ENCODE measurements at places on chromosomes 16 and 17.

DNA sequence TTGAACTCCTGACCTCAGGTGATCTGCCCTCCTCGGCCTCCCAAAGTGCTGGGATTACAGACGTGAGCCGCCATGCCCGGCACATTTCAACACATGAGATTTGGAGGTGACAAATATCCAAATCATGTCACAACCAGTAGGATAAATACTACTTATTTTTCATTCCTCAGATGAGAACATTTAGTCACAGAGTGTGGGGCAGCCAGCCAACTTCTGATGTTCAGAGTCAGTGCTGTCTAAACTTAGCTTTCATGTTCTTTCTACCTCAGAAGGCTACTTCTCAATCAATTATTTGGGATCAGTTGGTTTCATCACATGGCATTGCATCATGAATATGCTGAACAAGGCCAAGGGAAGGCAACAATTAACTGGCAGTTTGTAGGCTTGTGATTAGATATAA lies 134.5 kb downstream of the CDH13 start:
- no peak for DNase-seq

DNA sequence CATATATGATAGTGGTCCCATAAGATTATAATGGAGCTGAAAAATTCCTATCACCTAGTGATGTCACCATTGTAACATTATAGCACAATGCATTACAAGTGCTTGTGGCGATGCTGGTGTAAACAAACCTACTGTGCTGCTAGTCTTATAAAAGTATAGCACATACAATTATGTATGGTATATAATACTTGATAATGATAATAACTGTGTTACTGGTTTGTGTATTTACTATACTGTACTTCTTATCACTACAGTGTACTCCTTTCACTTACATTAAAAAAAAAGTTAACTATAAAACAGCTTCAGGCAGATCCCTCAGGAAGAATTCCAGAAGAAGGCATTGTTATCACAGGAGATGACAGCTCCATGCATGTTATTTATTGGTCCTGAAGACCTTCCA lies 122.0 kb upstream of the NACA2 start:
- DNase-seq = no peak

DNA sequence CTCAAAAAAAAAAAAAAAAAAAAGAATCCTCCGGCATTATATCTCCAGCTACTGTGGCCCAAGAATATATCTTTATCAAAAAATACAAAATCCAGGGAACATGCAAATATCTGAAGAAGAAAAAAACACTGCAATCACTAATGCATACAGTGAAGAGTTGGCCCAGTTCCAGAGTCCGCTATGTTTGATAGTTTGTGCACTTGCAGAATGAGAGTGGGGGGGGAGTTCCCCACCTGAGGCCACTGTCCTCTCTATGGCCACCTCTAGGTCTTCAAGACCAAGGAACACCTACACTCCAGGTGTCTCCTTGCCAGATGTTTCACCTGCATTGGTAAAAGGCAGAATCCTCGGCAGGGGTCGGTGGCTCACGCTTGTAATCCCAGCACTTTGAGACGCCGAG lies 4.0 kb downstream of the ZNF785 start:
- no peak for DNase-seq

DNA sequence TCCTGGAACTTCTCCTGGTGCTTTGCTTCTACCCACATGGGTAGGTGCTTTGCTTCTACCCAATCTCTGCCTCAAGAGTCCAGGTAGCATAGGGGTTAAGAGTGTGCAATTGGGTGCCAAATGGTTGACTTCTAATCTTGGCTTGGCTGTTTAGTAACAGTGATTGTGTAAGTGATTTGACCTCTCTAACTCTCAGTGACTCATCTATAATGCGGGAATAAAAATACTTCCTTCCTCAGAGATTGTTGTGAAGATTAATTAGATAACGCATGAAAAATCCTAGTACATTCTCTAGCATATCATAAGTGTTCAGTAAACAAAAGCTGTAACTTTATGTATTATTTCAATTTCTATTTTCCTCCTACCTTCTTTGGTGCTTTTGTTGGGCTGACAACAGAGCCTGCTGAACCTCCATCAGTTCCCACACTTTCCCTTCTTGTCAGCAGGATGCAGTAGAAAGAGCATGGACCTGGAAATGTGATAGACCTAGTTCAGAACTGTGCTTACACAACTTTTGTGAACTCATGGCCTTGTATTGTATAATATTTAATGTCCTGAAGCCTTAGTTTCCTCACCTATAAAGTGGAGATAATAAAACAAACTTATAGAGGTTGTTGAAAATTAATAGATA lies 72.9 kb upstream of the SMIM36 start:
- no peak for DNase-seq

GRCh38 chr16:78462288-78463208 lies 363.1 kb downstream of the WWOX start:
- DNase-seq = no peak

DNA sequence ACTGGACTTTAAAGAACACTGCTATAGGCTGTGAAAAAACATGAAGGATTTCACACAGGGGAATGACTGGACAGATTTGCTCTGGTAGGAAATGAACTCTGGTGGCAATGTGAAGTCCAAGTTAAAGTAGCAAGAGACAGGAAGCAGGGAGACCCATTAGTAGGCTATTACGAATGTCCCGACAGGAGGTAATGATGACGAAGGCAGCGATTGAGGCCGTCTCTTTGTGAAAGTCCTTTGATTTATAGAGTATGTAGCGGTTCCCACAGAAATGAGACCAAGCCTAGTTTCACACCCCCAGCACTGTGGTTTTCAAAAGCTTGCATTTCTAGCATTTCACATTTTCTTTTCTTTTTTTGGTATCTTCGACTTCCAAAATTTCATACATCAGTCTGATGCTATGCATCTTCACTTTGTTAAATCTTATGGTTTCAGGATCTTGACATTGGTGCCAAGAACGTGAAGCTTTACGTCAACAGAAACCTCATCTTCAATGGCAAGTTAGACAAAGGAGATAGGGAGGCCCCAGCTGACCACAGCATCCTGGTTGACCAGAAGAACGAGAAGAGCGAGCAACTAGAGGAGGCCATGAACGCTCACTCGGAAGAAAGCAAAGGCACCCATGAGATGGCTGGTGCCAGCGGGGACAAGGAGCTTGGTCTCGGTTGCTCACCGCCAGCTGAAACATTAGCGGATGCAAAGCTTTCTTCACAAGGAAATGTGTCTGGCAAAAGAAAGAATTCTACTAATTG lies 189.8 kb downstream of the KATNIP start:
- DNase-seq = no peak

GRCh38 chr17:39979016-39979670 lies 1.5 kb upstream of the PSMD3 start:
- no peak for DNase-seq

GRCh38 chr16:11759997-11760396 lies 17.3 kb upstream of the TXNDC11 start:
- no peak for DNase-seq

GRCh38 chr17:38455288-38455915 lies 27.1 kb downstream of the ARHGAP23 start:
- no peak for DNase-seq

- no peak for DNase-seq
Measured at GRCh38 chr16:17205279-17206211, 265.2 kb downstream of the XYLT1 start.

DNA sequence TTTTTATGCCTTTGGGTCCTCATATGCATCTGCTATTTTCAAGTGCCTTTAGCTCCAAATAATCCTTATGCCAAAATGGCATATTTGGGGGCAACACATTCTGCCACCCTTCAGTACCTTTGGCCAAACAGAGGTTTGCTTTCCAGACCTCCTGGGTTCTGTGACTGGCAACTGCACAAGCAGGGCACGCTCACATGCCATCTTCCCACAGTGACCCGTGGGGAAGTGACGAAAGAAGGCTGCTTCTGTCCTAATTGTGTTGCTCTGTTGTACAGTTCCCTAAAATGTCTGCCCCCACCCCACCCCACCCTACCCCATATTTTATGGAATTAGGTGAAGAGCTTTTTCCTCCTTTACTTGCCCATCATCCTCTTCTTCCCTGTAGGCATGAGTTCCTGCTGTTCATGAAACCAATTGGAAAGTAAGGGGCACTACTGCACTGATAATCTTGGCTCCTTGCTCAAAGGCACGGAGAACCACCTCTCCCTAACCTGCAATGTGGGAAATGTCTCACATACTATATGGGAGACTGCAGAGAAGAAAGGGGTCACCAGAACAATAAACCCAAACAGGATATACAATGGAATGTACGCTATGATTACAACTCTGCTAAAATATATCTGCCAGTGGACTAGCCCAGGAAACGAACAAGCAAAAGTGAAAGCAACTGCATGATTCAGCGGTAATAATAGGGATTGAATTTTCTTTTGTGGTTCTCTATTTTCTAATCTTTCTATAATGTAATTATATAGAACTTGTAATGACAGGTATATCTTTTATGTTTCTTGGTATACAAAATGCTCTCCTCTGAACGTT lies 3.3 kb upstream of the SLFN12L start:
- DNase-seq = peak; percentile 75

DNA sequence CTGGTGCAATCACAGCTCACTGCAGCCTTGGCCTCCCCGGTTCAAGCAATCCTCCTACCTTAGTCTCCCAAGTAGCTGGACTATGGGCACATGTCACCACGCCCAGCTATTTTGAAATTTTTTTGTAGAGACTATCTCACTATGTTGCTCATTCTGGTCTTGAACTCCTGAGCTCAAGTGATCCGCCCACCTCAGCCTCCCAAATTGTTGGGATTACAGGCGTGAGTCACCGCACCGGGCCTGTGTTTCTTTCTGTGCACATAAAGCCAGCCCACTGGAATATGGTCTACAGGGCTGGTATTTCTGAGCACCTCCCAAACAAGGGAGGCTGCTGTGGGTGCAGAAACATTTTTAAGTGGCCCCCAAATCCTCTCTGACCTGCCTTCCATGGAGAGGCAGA lies 8.4 kb downstream of the TMEM95 start:
- DNase-seq = no peak

- DNase-seq = no peak
Measured at GRCh38 chr17:30401097-30401496, 22.4 kb downstream of the CPD start.

- no peak for DNase-seq
Measured at GRCh38 chr17:65000798-65001197, 55.7 kb downstream of the GNA13 start.

DNA sequence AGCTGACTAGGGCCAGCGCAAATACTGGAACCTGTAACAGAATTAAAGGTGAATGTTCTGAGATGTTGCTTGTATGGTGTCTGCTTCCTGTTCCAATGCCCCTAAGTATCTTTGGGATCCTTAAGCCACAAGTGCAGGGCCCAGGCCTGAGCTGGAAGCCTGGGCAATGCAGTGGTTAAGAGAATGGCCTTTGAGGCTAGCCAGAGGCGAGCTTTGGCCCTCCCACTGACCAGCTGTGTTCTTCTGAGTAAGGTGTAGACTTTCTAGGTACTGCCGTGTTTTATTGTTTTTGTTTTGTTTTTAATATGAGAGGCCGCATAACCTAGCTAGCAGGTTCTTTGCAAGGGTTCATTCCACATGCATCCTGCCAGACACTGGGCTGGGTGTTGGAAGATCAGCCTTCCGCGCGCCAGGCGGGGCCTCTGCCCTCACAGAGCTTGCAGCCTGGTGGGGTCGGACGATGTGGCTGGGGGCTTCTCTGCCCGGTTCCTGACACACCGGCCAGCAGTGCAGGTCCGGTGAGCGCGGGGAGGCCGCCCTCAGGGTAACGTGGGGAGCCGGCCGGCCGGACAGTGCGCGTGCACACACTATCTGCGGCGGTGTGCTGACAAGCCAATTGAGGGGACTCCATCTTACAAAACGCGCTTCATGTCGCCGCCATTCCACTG lies 551 bp upstream of the MLX start:
- no peak for DNase-seq

DNA sequence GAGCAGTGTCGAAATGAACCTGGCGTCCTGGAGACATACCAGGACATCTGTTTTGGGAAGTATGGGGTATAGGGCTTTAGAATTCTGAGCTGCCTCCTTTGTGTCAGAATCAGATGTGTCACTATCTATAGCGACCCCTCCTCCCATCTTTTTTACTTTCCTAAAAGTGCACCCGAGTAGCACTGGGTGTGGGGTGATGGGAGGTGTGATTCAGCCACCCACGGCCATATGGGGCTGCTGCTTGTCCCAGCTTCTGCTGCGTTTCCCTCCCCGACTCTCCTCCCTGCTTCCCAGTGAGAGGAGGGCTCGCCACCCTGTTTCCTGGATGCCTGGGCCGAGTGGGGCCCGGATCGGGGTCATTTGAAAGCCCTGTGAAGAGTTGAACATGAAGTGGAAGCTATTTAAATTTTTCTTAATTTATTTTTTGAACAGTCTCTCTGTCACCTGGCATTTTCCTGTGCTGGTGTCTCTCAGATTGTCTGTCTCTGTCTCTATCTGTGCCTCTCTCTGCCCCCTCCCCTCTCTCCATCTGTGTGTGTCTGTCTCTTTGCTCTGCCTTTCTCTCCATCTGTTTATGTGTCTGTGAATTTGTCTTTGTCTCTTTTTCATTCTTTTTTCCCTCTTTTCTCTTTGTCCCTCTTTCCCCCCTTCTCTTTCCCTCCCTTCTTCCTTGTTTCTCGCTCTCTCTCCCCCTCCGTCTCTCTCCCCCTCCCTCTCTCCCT lies 638.8 kb upstream of the EEF2KMT start:
- no peak for DNase-seq

GRCh38 chr17:9259419-9259818 lies 238.1 kb downstream of the NTN1 start:
- no peak for DNase-seq

- no peak for DNase-seq
Measured at GRCh38 chr16:1556254-1556653, 22.8 kb downstream of the TMEM204 start.

DNA sequence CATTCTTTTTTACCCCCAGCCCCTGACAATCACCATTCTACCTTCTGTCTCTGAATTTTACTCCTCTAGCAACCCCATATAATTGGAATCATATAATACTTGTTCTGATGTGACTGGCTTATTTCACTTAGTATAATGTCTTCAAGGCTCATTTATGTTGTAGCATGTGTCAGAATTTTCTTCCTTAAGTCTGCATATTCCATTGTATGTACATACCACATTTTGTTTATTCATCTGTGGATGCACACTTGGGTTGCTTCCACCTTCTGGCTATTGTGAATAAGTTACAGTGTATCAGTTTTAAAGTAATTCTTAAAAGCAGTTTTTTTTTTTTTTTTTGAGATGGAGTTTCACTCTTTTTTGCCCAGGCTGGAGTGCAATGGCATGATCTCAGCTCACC lies 24.7 kb upstream of the PPM1E start:
- DNase-seq = no peak

GRCh38 chr16:50705436-50706110 lies 12.2 kb downstream of the NOD2 start:
- DNase-seq = no peak

- peak; percentile 49 for DNase-seq
Measured at GRCh38 chr16:31460582-31461002, 1.3 kb downstream of the ARMC5 start.

- no peak for DNase-seq
Measured at GRCh38 chr17:66520999-66521398, 218.6 kb downstream of the PRKCA start.
